ENCODE measurements at places on chromosomes 13 and 19.

GRCh38 chr19:56670961-56671612 is 470 bp downstream of the ZNF835 start:
- DNase-seq = no peak

GRCh38 chr19:38519168-38519567 is 85.7 kb downstream of the RYR1 start:
- DNase-seq = no peak

GRCh38 chr19:18320865-18321733 is 1.8 kb downstream of the LSM4 start:
- DNase-seq = no peak

- no peak for DNase-seq
Measured at GRCh38 chr19:1672769-1673644, 20.6 kb upstream of the TCF3 start.

DNA sequence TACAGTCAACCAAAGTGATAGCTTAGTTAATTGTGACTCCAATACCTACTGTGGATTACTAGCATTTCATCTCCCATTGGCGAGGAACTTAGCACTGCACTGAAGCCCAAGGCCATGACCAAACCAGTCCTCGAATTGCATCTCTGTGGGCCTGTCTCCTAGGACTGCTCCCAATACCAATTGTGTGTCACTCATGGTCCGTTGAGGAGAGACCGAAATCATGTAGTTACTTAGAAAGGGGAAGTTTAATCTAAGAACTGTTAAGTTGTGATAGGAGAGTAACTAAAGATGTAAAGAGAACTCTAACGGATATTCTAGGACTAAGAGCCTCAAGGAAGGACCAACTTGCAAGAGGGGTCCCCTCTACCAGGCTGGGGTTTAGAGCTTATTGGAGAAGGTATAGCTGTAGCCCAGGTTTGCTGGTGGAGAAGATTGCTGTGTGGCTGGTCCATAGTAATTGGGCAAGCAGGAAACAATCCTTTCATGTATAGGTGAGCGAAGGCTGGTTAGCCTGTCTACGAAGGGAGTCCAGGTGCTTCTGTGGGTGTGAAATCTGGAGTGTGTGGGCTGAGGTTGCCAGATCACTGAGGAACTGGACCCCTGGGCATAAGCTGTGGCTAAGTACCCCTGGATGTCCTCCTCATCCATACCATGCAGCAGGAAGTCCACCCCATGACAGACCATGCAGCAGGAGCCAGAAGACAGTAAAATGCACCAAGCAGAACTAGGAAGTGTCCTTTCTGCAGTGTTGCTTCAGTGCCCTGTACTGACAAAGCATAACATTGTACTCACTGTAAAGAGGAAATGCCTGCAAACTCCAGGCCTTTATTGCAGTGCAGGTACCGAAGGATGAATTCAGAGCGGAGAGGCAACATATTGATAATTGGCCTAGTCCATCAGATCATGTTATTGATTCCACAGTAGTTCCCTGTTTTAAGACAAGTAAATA is 30.8 kb downstream of the DNAJC3 start:
- no peak for DNase-seq

DNA sequence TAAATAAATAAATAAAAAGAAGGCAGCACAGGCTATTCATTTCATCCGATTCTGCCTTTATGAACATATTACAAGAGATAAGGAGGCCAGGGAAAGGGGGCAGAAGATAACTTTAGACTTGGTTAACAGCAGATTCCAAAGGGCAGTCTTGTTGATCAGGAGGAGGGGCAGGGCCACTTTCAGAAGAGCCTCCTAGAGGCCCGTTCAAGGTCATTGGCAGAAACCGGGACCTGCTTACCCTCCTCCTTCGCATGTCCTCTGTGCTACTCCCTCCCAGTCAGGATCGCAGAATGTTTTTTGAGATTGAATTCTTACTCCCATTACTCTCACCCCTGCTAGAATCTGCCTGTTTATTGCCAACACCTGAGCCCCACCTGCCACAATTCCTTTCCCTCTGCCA is 217.0 kb upstream of the IPO5 start:
- no peak for DNase-seq

DNA sequence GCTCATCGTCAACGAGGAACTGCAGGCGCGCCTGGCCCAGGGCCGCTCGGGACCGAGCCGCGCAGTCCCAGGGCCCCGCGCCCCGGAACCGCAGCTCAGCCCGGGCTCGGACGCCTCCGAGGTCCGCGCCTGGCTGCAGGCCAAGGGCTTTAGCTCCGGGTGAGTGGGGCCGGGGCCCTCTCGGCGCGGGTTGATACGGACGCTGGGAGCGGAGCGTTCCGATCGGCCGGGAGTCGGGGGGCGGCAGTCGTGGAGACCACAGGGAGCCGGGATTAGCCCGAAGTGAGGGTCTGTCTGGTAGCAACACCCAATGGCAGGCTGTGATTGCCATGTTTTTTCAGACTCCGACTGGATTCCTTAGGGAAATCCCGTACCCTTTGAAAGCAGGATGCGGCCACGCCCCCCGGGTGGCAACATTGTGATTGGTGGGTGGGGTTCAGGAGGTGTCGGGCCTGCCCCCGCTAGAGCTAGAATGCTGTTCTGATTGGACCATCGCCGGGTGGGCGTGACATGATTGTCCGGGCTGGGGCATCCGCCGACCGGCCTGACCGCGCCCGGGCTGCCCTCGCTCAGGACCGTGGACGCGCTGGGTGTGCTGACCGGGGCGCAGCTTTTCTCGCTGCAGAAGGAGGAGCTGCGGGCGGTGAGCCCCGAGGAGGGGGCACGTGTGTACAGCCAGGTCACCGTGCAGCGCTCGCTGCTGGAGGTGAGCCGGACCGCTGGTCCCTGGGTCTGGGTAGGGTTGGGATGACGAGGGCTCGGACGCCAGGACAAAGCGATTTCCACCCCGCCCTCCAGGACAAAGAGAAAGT is 11.3 kb downstream of the EPS8L1 start:
- peak; percentile 41 for DNase-seq

DNA sequence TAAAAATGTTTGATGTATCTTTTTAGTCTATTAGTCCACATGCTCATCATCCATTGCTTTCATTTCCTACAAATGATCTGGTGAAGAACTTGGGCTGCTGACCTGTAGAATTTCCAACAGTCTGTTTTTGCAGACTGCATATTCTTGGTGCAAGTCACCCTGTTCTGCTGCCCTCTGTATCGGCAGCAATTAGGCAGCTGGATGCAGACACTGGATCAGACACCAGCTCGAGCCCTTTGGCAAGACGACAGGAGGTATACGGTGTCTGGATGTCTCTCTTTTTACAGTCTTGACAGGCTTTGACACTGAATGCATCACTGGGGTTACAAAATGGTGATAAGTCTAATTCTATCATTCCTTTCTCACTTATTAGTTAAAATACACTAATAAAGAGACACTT is 21.8 kb downstream of the MTRF1 start:
- no peak for DNase-seq

DNA sequence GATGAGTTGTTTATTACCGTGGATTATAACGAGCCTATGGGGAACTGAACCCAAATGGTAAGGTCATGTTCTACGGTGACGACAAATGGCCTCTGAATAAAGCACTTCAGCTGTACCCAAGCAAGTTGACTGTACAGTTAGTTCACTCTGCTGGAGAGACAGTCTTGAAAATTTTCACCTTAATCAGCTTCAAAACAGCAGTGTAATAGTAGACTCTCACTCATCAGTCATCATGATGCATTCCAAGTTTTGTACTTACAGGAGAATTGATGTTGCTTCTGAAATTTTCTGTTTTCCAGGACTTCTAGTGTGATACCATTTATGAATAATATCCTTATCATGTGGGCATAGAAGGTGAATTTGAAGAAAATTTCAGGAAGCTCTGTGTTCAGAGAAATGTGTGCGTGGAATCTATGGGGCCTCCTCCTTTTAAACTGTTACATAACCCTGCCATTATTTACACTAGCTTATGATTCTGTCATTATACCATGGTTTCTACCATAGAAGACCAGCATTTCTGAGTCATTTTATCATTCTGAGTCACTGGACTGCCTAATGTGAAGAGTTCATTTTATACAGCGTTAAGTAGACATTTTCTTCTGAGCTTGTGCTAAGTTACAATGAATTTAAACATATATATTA is 96.9 kb downstream of the WDFY2 start:
- DNase-seq = no peak

GRCh38 chr13:98549006-98549727 is 27.7 kb downstream of the STK24 start:
- no peak for DNase-seq

DNA sequence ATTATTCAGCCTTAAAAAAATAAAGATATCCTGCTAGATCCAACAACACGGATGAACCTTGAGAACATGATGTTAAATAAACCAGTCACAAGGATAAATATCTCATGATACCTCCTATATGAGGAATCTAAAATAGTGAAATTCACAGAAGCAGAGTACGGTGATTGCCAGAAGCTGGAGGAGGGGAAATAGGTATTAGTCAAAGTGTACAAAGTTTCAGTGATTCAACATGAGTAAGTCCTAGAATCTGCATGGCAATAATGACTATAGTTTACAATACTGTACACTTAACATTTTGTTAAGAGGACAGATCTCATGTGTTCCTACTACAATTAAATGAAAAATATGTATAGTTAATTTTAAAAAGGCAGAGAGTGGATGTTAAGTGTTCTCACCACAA is 206.6 kb upstream of the SLC10A2 start:
- no peak for DNase-seq

DNA sequence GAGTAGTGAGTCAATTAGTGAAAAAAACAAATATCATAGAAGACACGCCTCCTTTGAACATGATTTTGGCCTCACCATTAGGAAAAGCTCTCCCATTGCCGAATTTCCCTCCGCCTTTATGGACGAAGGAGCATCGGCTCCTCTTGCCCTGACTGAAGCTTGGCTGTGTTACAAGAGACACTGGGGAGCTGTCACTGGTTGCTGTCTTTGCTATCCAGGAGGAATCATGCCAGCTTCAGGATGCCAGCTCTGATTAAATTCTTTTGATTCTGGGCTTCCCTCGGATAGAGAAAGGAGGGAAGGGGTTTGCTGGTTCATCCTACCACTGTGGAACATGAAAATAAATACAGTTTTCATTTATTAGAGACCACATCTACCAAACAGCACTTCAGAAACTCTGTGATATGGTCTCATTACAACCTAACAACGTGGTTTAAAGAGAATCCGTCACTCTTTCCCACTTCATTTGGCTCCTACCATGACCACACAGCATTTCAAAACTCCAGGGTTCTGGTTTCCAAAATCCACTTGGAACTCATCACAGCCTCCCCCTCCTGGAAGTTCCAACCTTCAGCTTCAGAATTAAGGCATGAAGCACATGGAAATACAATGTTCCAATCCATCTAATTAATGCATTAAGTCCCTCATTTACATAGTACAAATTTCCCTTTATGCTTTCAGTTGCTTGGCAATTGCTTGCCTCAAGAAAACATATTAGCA is 446.0 kb downstream of the EFNB2 start:
- no peak for DNase-seq

DNA sequence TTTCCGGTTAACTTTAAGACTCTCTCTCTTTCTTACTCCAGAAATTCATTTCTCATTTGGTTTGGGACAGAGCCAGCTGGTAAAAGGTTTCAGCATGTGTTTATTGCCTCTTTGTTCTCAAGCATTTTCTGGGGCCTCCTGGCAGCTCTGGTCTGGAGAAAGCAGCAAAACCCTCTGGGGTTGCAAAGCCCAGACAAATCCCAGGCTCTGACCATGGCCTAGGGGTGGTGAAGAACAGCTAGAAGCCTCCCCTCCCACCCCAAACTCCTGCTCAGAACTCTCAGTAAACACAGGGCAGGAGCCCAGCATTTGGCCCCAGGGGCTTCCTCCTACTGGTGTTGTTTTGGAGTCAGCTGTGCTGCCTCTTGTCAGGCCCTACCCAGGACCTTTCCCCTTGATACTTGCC is 124.2 kb upstream of the SERP2 start:
- DNase-seq = no peak

- DNase-seq = no peak
Measured at GRCh38 chr13:32811297-32811800, 204.9 kb upstream of the KL start.

- no peak for DNase-seq
Measured at GRCh38 chr13:23610966-23611491, 40.8 kb downstream of the TNFRSF19 start.

GRCh38 chr19:48133094-48133493 is 22.5 kb upstream of the PLA2G4C start:
- no peak for DNase-seq

DNA sequence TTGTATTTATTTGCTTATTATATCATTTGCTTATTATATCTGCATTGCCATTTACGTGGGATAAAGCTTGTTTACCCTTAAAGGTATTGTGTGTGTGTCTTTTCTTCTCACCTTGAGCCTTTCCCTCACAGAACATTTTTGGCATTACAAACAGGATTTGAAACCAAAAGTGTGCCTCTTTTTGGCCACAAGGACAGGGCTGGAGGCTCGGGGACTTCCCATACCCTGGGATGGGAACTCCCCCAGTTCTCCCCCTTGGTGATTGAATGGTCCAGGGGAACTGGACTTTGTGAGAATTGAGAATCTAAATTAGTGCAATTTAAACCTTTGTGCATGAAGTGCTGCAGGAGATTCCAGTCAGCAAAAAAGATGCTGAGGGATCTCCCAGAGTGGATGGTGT is 2.4 kb upstream of the ZNF506 start:
- no peak for DNase-seq

DNA sequence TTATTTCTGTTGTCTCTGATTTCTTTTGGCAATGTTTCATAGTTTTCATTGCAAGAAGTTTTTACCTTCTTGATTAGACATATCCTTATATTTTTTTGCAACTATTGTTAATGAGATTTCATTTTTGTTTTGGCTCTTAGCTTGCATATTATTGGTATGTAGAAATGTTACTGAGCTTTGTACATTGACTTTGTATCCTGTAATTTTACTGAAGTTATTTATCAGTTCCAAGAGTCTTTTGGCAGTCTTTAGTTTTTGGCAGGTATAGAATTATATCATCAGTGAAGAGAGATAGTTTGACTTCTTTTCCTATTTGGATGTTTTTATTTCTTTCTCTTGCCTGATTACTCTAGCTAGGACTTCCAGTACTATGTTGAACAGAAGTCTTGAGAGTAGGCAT is 375.7 kb downstream of the TDRD3 start:
- DNase-seq = no peak

GRCh38 chr13:28000567-28000966 is 12.1 kb upstream of the URAD start:
- DNase-seq = no peak

- DNase-seq = no peak
Measured at GRCh38 chr19:45298264-45298663, 24.4 kb downstream of the CKM start.

DNA sequence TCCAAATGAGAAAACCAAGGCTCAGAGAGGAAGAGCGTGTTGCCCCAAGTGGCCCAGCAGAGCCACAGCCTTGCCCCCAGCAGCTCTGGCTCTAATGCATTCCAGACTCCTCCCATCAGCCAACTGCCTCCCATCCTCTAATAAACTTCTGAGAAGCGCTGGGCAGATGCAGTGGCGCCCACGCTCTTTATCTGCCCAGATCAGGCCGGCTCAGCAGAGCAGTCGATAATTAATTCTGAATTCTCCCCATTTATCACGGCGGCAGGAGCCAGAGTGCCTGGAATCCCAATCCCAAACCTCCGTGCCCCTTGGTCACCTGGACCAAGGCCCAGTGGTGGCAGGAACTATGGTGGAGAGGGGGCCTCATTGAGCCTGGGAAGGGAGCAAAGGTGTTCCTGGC is 13.9 kb downstream of the TINCR start:
- DNase-seq = no peak

Data from stimulated activated CD4-positive, alpha-beta T cell treated with anti-CD3 and anti-CD28 coated beads, Interleukin-4, amount 100 ng/mL, for 4 hours (primary cell).